GM19239 (cell line): ENCODE measurements at places on chromosomes 3 and 15.

DNA sequence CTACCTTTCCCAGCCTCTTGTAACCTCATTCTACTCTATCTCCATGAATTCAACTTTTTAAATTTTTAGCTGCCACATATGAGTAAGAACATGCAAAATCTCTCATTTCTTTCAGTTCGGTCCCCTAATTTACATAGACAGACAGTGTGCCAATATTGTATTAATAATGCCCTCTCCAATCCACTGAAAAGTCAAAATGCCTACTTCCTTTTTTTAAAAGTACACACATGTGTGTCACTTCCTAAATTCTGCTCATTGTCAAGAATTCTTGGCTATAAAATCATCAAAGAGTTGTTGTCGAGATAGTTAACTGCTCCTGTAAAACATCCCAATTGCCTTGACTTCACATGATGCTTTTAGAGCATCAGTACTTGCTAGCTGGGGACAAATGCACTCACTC, 84.2 kb upstream of the IL12A start:
- no peak for DNase-seq

DNA sequence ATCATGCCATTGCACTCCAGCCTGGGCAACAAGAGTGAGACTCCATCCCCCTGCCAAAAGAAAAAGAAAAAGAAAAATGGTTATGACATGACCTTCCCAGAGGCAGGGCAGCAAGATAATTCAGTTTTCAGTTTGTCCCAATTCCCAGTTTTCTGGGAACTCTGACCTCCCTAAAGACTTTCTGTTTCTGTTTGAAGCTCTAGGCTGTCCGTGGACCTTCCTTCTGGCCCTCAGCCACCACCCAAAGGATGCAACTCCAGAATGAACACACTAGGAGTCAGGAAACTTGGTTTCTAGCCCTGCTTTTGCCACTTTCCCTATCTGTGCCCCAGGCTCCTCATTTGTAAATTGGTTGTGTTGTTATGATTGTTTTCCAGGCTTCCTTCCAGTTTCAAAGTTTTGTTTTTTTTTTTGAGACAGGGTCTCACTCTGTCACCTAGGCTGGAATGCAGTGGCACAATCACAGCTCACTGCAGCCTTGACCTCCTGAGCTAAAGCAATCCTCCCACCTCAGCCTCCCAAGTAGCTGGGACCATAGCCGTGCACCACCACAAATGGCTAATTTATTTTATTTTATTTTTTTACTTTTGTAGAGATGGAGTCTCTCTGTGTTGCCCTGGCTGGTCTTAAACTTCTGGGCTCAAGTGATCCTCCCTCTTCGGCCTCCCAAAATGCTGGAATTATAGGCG, 68.6 kb downstream of the CDC25A start:
- DNase-seq = no peak

GRCh38 chr3:42685891-42686820, 819 bp downstream of the KLHL40 start:
- no peak for DNase-seq

DNA sequence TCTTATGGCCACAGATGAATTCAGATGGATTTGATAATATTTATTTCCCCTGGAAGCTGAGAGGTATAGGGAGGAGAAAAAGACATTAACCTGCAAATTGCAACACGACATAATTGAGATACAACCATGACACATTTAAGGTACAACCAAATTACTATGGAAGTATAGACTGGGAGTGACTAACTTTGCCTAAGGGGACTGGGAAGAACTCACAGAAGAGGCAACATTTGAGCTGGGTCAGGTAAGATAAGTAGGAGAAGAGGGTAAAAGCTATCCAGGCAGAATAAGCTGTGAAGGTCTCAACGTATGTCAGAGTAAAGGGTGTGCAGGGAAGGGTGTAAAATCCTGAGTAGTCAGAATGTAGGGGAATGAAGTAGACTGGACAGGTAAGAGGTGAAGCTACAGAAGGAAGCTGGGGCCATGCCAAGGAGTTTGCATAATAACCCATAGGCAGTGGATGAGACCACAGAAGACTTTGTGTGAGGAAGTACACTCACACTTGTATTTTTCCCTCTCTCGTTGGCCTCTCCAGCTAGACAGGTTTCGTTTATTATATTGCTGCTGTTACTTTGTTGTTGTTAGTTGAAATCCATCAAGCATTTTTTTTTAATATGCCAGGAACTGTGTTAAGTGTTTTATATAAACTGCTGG, 28.0 kb upstream of the PTX3 start:
- DNase-seq = no peak

DNA sequence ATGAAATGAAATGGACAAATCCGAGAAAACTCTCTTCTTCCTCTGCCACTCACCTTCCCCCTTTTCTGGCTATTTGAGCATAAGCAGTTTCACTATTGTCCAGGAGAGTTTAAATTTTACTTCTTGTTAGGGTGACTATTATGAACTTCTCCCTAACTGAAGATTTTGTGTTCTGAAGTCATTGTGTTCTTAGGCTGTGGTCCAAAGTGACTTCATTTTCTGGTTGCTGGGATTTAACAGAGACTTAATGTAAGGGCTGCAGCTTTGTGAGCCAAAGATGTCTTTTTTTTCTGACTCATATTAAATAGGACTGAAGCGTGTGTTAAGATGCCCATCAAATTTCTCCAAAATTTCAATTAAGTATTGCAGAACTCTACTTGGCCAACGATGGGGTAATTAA, 46.5 kb upstream of the FSTL1 start:
- no peak for DNase-seq

DNA sequence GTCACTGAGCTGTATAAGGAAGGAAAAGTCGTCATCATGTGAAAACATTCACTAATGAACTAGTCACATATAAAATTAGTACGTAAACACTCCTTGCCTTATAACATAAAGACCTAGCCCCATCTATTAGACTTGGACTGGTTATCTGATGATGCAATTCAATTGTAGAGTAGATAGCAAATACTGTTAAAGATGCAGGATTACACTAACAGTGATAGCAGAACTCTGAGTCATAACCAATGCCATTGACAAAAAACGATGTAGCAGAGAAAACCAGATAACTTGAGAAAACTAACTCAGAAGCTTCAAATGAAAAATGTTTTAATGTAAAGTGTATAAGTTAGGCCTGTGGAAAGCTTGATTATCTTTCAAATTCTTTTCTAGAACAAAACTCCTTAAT, 132.2 kb downstream of the WDR72 start:
- no peak for DNase-seq
